ENCODE measurements at places on chromosomes 4 and X.

DNA sequence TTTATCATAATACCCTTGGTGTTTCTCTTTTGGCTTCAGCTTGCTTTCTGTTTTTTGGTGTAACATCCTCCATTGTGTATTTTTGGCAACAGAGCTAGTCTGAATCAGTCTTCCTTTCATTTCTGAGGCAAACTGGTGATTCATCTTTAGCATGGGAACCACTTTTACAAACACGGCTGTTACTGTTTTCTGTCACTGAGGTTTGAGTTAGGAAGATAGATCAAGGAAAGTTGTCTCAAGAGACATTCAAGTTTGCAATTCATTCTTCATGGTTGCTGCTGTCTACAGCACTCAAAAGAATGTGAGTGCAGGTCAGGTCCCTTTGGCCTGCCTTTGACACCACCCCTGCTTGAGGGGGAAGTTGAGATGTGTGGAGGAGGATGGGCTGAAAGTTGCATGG lies 36.3 kb downstream of the IL21 start:
- DNase-seq: no peak

GRCh38 chr4:165726831-165727230 lies 146.2 kb upstream of the TLL1 start:
- no peak for DNase-seq

DNA sequence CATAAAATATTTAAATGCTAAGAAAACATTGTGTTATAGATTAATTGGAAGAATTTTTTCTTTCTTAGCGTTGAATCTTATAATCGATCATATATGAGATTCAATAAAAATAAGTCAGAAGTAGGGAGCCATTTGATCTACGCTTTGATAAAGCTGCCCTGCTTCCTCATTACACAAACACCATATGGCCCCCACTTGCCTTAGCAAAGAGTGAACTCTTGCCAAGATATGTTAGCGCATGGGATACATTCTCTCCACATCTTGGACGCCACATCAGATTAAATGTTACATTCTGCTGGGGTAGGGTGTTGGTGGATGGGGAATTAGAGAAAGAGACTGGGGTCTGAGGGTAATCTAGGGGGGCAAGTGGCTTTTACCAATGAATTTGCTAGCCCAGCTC lies 207.7 kb upstream of the MID1 start:
- no peak for DNase-seq

DNA sequence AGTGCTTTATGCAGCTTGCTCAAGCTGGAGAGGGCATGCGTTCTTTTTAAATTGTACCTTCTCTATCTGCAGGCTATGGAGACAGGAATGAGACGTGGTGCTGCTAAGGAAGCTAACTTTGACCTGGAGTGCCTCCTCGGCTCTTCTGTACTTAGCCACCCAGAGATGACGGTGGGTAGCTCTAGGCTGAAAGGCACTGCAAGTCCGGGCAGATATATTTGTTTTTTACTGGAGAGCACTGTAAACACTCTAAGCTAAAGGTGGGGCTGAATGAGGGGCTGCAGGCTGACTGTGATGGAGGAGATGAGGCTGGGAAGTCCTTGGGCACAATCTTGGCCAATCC lies 12.1 kb downstream of the ELF4 start:
- DNase-seq: no peak

Measured in stimulated activated CD4-positive, alpha-beta T cell treated with anti-CD3 and anti-CD28 coated beads, Interleukin-2, amount 100 ng/mL, for 24 hours (primary cell).